ENCODE measurements at places on chromosomes 11 and 22. TPM values are rescaled to one million over a fixed set of nuclear protein-coding genes. Genes with fewer than 3 reads are reported as not detected.

Gene REXO2
- total RNA-seq: 41.8 TPM

Gene OR8D1
- not detected for total RNA-seq

Gene MMP13
- not detected for total RNA-seq

Gene TMEM109
- total RNA-seq: 132 TPM

Gene SLC22A25
- total RNA-seq: not detected

Gene KCNQ1OT1
- total RNA-seq: 2.9 TPM

DNA sequence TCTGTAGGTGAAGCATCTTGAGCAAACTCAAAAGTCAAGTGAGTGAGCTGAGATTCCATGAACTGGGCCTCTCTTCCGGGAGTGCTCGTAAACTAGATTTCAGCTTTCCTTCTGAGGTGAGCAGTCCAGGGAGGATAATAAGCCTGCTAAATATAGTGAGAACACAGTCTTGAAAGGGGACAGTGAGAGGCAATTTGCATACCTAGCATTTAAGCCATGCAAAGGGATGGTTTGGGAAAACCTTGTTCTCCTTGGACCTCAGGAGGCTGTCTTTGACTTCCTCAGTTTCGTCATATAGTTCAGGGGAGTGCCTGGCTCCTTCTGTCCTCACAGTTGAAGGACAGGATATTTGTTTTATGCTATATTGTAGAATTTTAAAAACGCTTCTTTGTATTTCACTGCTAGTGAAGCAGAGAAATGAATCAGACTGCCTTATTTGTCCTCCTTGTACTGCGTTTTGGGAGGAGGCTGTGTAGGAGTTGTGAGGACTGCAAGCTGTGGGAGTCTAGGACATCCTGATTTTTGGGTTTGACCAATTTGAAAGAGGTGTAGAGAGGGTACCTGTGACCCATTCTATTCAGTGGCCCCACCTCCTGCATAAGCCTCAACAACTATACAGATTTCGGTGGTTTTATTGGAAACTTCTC lies 11.0 kb upstream of the SORL1-AS1 start:
- no peak for DNase-seq

DNA sequence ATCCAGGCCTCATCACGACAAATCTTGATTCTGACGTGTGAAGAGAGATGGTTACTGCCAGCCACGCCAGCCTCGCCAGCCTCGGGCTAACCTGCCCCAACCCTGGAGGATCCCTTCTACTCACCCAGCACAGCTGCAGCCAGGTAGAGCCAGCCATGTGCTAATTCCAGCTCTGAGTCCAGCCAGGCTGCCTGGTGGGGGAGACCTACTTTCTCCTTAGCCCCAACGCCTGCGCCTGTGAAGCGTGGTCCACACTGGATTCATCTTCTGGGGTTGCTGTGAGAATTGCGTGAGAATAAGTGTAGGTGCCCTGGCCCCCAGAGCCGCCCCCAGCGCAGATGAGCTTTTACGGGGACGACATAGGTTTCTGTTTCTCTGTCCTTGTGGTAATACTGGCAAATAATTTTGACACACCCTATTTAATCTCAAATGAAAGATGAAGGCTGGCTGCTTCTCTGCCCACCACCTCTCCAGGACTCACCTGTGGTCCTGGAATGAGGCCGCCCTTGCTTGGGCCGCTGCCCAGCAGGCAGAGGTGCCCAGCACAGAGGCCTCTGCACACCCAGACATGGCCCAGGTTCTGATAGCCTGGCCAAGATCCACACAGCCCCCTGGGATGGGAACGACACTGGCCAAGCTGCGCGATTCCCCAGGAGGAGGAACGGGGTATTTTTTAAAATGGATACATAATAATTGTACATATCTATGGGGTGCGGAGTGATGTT lies 528.4 kb downstream of the TBC1D22A start:
- DNase-seq: no peak

DNA sequence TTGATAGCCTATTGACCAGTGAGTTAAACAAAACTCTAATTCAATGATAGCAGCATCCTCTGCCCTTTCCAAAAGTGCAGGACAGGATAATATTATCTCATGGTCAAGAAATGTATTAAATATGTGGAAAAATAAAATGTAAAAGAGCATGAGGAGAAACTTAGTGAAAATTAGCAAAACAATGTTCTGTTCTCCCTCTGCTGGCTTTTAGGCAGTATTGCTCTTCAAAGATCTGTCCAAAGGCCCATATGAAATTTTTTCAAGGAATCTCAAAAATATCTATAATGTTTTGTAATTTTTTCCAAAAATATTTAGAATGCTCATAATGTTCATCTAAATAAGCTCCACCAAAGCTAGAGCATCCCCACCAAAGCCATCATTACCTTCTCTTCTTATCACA lies 8.3 kb upstream of the ARL14EP start:
- DNase-seq: no peak

DNA sequence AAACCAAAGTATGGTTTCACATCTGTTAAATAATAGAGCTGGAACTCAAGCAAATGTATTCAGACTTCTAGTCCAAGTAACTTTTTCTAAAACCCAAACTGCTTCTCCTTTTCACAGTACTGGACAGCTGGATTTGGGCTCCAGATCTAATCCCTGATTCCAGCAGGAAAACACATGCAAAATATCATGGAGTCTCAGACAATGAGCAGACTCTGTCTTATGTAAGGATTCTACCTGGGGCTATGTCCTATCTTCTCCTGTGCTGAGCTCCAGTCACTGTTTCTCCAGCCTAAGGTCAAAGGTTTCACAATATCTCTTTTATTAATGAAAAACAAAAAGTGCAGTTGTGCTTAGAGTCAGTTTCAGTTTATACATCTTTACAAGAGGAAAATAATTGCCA lies 83.2 kb upstream of the EED start:
- DNase-seq: no peak

DNA sequence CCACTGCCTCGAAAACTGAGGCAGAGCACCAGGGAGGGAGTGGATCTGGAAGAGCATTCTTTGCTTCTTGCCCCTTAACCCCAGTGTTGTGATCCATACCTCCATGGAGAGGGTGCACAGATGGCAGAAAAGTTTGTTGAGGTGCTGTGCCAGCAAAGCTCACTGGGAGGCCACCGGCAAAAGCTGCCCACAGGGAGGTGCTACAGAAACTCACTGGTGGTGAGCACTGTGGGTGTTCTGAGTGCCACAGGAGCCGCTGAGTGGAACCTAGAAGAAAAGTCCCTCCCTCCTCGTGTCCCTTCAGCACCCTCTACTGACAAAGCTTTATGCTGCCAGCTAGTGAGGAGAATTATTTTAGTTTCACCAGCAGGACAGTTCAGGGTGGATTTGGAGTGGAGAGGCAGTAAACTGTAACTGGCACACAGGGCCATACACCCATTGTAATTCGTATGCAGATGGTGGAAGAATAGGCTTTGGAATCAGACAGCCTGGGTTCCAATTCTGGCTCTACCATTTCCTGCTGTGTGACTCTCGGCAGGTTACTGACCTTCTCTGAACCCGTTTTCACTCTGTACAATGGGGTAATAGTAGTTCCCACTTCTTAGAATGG lies 84.6 kb downstream of the SWAP70 start:
- DNase-seq: peak; percentile 73

DNA sequence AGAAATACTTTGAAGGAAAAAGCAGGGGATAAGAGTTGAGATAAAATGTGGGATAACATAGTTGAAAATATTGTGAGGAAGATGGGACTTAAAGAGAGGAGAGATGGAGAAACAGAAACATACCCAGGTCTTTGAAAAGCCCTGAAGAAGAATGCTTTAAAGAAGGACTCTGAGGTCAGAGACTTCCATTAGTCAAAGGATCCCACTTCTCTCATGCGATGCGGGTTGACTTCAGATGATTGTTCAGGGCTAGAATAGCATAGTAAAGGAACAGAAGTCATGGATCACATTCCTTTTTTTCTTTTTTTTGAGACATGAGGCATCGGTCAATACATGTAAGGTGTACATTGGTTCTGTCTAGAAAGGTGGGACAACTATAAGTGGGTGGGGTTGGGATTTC lies 3.5 kb upstream of the JAM3 start:
- no peak for DNase-seq

- no peak for DNase-seq
These were observed 131.9 kb upstream of the TEAD1 start for GRCh38 chr11:12542186-12542935.

GRCh38 chr11:28132548-28132947 lies 24.4 kb downstream of the METTL15 start:
- no peak for DNase-seq

- DNase-seq: peak; percentile 91
These were observed 907 bp upstream of the PHLDA2 start for GRCh38 chr11:2929950-2930703.

DNA sequence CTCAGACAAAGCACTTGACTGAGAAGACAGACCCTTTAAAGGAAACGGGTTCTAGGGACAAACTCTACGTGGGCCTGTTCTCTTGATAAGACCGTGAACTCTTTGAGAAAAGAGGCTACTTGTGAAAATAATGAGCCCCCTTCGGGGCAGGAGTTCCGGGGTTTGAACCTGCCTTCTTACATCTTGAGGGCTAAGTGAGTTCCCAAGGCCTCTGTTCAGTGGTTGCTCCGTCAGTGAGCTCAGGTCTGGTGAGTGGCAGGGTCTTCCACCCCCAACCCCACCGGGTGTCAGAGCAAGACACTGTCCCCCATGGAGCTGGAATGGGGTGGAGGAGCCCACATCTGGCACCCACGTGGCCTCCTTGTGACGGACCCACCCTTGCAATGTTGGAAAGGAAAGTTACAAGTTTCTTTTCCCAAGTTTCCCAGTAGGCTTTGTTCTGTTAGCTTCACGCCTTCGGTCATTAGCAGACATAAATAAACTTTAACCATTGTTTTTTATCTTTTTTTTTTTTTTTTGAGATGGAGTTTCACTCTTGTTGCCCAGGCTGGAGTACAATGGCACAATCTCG lies 6.3 kb upstream of the SAMM50 start:
- no peak for DNase-seq

- DNase-seq: peak; percentile 91
These were observed 496 bp downstream of the TMEM9B start for GRCh38 chr11:8963569-8964323.

DNA sequence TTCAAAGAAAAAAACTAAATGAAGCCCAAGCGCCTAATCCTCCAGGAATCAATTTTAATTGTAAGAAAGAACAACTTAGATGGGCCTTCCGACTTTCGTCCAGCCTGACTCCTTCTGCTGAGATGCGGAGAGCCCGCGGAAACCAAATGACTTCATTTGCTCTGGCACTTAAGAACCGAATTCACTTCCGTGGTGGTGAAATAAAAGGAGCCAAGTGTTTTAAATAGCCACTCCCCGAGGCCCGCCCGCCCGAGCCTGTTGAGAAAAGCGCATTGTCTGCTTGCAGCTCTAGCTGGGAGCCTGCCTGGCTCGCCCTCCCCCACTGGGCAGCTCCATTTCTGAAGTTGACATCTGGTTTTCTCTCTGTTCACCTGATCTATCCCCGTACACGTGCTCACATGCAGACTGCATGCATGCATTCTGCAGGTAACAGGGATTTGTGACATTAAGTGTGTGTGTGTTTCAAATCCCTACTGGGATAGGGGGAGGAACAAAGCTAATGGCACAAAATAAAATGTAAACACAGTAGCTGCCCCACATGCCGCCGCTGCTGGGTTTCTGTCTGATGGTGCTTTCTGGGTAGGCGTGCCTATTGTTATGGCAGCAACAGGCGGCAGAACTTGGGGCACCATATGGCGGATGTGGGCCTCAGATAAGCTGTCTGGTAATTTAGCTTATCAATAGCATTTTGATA lies 6.2 kb downstream of the TEAD1 start:
- DNase-seq: peak; percentile 87

- DNase-seq: no peak
These were observed 38.6 kb downstream of the TRMU start for GRCh38 chr22:46373921-46374662.

DNA sequence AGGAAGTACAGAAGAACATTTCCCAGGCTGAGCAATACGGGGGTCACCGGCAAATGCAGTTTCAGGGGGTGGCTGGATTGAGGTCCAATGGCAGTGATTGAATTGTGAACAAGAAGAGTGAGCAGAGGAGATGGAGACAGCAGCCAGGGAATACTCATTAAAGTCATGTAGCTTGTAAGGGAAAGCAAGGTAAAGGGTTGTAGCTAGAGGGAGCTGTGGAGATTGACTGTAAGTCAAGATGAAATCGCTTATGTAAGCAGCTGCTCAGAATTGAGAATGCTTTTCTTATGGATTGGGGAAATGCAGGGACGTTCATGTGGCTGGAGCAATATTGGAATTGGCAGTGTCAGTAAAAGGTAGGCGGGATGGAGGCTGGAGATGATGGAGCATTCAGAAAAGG lies 111.4 kb upstream of the TBCEL start:
- DNase-seq: no peak

GRCh38 chr22:17575681-17576080 lies 12.4 kb downstream of the SLC25A18 start:
- no peak for DNase-seq

- no peak for DNase-seq
These were observed 26.1 kb upstream of the LDHA start for GRCh38 chr11:18368221-18368620.

- DNase-seq: no peak
These were observed 27.5 kb downstream of the AMOTL1 start for GRCh38 chr11:94795476-94796189.

DNA sequence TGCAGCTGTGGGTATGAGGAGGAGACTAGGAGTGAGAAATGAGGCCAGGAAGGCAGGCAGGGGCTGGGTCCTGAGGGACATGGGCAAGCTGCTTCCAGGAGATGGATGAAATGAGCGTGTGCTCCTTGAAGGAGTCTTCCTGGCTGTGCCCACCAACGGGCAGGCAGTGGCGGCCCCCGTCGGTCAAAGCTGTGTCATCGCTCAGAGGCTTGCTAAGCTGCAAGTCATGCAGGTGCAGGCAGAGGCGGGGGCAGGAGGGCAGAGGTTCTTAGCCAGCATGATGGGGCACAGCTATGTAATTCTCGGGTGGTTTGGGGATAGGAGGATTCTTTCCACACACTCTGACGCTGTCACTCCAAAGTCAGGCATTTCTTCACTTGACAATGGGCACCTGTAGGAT lies 12.5 kb upstream of the PEX26 start:
- DNase-seq: peak; percentile 42

- DNase-seq: no peak
These were observed 70.8 kb upstream of the MYOD1 start for GRCh38 chr11:17648528-17648927.

DNA sequence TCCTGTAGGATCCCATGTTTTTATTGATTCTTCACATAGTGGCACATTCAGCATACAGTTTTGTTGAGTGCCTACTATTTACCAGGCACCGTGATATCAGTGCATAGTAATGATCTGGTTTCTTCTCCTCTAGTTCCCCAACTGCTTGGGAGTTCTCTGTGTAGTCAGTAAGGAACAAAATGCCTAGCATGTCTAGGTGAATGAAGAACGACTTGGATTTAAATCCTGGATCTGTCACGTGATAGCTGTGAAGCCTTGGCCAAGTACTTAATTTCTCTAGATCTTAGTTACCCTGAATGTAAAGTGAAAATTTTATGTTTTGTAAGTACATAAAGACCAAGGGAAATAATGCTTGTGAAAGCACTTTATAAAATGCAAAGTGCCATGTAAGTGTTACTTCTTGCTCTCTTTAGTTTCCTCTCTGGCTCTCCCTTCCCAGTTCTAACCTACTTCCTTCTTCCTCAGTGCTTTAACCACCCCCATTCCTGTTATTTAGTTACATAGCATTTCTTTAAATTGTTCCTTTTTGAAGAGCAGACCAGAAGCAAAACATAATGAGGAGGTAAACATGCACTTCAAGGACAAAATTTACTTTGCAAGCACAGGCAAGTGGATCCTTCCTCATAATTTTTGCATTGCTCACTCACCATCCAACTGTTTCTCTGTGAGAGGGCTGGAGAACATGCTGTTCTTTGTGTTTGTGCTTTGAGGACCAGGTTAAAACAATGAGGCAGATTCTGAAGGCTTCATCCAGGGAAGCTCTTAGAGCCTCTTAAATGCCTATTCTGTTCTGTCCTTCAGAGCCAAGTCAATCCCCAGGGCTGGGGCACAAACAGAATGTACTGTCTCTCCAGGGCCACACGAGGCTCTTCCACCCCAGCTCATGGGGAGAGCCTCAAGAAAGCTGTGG lies 353.9 kb upstream of the TENM4 start:
- no peak for DNase-seq
